ENCODE measurements at places on chromosomes 4 and X. TPM values are rescaled to one million over a fixed set of nuclear protein-coding genes. Genes with fewer than 3 reads are reported as not detected.

DNA sequence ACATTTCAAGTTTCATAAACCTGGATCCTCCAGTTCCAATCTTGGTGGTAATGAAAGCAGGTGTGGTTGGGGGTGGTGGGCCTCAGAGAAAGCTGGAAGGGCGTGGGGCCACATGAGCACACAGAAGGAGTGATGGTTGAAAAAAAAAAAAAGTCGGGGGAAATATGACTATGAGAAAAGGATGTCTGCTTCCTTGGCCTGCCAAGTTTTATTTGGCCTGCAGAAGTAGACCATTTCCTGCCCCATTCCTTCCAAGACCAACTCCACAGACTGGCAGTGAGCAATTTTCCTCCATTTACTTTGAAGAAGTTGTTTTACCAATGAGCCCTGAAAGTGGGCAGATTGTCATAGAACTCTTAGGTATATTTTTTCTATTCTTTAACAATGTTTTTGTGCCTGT is 43.3 kb downstream of the LNX1 start:
- no peak for DNase-seq

DNA sequence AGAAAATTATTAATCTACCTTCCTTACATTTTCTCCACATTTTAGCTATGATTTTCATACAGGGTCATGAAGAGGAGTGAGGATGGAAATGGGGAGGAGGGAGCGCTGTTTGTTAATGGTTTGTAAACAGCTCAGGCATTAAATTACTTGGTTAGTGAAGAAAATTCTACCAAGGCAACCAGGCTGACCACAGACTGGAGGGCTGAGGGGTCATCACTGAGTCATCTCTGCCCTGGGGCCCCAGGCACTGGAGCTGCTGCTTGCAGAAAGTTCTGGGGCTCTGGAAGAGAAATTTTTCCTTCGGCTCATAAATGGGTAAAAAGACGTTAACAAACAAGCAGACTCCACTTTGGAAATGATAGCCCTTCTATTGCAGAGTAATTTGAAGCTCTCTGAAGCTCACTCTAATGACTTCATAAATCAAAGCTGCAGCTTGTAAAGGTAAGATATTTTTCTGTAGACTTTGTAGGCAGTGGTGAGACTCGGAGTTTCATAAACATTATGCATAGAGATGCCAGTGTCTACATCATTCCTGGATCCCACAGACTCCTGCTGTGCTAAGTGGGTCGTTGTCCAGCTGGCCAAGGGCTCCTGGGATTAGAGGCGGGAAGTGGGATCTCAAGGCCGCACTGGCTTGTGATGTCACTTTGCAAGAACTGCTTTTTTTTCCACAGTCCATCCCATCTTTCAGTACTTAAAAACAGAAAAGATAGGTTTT is 159.6 kb downstream of the PTTG2 start:
- DNase-seq = peak; percentile 37

GRCh38 chr4:88857588-88857987 is 160.0 kb upstream of the NAP1L5 start:
- DNase-seq = no peak

GRCh38 chr4:113474017-113474416 is 287.5 kb downstream of the CAMK2D start:
- no peak for DNase-seq

DNA sequence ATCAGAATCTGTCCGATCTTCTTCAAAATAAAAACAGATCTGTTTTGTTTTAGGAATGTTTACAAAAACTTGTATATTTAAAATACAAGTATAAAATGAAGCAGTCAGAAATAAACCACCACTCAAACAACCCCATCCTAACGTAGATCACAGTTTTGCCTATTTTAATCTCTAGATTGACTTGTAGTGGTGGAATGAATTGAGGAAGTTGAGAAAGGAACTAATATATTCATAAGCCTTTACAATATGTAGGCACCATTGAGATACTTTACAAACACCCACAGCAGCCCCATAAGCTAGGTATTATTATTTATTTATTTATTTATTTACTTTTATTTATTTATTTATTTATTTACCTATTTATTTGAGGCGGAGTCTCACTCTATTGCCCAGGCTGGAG is 52.3 kb upstream of the KLF3 start:
- DNase-seq = no peak

DNA sequence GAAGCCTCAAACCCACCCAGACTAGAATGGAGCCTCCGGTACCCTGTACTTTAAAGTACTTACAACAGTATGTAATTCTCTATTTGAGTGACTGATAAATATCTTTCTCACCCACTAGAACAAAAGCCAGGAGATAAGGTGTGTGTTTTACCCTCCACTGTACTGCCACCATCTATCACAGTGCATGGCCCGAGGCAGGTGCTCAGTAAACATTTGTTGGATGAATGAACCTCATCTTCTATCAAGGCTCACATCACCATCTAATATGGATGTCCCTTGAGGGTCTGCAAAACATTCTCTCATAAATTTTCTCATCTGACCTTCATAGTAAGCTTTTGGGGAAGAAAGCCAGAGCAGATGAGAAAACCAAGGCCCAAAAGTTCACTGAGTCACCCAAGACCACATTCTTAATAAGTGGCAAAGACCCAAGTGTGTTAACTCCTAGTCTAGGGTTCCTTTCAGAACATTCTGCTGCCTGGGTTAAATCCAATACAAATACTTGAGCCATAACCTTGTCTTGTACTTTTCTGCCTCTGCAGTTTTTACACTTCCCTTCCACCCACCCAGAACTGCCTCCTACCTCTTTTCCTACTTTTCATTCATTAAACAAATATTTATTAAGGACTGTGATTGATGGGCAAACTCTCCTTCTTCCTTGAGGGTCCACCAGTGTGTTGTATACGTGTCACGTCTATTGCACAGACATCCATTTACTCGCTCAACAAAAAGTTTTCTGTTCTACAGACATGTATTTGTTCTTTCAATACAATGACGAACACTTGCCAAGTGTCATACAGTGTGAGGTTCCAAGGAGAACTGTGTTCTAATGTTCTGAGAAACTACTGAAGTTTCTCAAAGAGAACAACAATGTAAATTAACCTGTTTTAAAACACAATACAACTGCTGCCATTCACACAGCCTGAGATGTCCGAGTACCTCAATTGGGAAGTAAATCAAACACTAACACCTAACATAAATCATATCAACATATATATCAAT is 35.7 kb downstream of the APBB2 start:
- DNase-seq = no peak

The LONRF3 gene
- total RNA-seq = 5.5 TPM

DNA sequence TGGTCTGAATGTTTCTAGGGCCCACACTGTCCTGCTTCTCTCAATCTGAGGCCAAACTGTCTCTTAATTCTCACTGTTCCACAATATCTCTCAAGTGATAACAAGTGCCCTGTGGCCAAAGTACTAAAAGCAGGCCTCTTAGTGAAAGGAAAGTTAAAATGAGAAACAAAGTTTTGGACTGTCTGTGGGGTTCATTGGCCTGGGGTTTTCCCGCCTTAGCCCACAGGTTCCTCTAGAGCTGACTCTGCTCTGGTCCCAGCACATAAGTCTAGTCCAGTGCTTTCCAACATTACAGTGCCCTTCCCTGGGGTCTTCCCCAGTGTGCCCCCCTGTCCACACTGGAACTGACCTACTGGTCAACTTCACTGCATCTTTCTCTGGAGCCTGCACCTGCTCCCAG is 6.3 kb downstream of the MAGEB1 start:
- DNase-seq = no peak

- DNase-seq = peak; percentile 11
Measured at GRCh38 chr4:8385611-8386010, 54.9 kb downstream of the ACOX3 start.

GRCh38 chr4:45350438-45350837 is 624.1 kb upstream of the GNPDA2 start:
- DNase-seq = no peak

- DNase-seq = no peak
Measured at GRCh38 chr4:85500110-85500867, 25.3 kb downstream of the ARHGAP24 start.

All from left cardiac atrium (tissue), 4 donors.